ENCODE measurements at places on chromosomes 4 and X.

DNA sequence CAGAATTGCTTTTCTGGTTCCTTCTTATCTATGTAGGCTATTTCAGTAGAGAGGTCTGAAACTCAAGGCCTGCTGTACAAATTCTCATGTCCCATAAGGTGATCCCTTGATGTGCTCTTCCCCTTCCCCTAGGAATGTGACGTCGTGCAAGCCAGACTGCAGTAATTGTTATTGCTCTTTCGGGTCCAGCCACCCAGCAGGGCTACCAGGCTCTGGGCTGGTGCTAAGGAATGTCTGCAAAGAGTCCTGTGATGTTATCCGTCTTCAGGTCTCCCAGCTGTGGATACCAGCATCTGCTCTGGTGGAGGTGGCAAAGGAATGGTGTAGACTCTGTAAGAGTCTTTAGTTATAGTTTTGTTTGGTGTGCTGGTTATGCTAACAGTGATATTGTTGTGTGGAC, 378.7 kb downstream of the C4orf33 start:
- DNase-seq: no peak

- DNase-seq: no peak
These were observed 14.0 kb upstream of the HMGB3 start for GRCh38 chrX:150968862-150969720.

DNA sequence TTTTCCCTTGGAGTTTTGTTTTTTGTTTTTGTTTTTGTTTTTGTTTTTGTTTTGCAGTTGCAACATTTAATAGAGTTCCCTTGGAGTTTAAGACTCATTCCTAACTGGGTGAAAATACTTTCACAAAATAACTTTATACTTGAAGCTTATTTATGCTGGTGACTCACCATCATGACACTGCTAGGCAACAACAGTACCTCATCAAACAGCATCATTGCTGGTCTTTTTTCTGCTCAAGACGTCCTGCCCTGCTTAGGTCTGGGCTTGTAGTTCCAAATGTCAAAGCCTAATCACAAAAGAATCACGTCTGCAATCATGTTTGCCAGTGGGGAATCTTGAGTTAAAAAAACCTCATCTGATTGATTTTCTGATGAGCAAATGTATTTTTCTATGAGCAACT, 105.7 kb upstream of the PRPS2 start:
- no peak for DNase-seq

DNA sequence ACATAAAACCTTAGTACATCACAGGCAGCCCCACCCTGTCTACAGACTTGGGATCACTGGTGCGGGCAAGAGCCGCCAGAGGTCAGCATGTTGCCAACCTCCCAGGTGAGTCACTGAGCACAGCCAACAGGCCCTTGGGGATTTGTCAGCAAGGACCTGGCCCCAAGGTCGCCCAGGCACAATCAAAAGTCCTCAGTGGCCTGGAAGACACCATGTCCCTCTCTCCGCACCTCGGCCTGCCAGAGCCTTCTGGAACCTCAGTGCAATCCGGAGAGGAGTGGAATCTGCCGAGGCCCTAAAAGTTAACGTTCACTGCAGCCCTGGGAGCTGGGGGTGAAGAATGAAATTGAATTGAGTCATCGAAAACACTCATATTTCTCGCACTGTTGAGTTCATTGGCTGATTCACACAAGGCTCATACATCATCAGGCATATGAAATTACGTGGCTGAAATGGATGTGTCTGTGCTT, 74.3 kb downstream of the WFS1 start:
- no peak for DNase-seq

DNA sequence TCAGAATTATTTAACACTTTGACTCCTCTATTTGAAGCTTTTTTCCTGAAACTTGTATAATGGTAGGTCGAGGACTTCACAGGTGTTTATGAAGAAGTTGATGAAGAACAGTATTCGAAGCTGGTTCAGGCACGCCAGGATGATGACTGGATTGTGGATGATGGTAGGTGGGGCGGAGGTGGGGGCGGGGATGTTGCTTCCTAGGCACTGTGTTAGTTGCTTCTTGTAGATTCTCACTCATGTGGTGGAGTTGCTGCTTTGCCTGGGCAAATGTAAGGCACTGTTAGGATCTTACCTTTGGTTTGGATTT, 9.4 kb downstream of the POLA1 start:
- DNase-seq: no peak

DNA sequence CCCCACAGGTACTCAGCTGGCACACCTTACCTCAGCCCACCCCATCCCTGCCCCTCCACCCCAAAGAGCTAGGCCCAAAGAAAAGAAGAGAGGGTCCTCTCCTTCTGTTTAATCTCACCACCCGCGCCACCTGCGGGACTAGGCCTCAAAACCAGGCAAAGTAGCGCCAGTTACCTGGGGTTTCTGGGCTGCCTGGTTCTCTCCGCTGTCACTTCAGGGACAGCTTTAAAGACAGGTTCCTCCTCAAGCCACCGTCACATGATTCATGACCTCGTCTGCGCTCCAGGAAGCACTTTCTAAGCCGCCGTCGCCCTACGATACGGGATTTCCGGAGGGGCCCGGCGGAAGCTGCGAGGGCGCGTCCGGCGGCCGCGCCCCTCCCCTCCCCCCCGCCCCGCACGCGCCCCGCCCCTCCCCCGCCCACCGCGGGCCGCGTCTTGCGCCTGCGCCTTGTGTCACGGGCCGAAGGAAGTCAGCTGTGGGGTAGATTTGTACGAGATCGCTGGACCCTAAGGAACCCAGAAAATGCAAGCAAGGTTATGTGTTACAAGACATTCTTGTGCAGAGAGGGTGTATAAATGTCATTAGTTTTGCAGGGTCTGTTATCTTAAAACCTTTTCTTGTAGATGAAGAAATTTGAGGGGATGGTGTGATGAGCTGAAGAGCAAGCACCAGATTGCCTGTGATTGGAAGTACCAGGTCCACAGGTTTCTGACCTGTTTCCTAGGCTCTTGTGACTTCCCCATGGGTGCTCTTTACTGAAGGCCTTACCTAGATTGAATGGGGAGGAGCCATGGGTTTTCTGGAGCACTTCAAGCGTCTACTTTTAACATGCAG, at the start of gene LAMTOR3:
Gene LAMTOR3 (minus strand): TSS at position 267 of the 837 bp plus-strand sequence. CDS start 464 bp downstream, outside the sequence.
- DNase-seq: peak; percentile 84

DNA sequence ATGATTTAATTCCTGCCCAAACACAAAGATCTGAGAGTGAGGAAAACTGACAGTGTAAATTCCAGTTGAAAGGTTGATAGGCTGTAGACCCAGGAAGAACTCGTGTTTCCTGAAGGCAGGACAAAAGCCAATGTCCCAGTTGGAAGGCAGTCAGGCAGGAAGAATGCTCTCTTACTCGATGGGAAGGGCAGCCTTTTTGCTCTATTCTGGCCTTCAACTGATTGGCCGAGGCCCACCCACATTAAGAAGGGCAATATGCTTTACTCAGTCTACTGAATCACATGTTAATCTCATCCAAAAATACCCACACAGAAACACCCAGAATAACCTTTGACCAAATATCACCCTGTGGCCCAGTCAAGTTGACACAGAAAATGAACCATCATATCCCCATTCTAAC, 45.3 kb upstream of the SOD3 start:
- DNase-seq: no peak

DNA sequence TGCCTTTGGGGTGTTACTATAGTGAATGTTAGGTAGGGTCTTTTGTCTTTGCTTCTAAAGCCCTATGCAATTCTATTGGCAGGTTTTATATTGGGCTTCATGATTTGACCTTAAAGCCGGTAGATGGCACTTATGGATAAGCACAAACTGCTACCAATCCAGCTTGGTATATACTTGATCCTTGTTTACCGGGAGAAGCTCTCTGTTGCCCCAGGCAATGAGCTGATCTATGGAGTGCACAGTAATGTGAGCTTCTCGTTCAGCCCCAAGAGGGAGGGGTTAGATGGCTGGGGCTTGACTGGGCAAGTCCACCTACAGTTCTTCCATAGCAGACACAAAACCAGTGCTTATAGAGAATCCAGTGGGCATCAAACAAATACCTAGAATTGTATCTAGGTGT, 287.2 kb upstream of the CT83 start:
- no peak for DNase-seq

- DNase-seq: no peak
These were observed 246.8 kb upstream of the NWD2 start for GRCh38 chr4:36997727-36998126.

DNA sequence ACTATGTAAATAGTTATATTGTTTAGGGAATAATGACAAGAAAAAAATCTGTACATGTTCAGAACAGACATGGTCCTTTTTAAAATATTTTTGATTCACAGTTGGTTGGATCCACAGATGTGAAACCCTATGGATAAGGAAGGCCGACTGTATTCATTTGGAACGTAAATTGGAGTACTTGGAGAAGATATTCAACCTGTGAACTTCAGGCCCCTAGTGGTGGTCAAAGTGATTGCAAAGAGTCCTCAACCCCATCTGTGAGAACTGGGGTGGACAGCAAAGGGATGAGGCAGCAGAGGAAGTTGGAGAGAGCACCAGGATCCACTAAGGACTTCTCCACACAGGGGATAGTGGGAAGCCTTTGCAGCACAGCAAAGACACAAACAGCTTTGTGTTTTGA, 6.2 kb upstream of the CXCL13 start:
- no peak for DNase-seq
